Thoracic aorta (tissue), 2 donors: ENCODE measurements at places on chromosomes 4 and X.

DNA sequence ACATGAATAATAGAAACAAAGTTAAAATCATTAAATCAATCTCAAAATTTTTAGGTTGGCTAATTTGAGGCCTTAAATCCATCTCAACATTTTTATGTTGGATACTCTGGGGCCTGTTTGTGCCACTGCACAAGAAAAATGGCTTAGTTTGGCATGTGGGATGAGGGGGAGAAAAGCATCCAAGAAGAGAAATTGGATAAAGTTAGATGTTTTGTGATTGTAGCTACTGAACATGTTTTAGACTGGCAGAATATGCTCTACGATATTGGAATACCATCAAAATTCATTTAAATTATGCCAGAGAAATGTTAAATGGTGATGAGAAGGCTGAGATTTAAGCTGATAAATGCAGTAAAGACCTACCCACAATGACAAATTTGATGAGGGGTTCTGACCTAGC is 376.9 kb downstream of the CXXC4 start:
- H3K4me3 ChIP-seq = no peak overlapping the region
- H3K36me3 ChIP-seq = no peaks in the 10 kb centered on the region
- no peak overlapping the region for H3K27ac ChIP-seq
- no peaks in the 10 kb centered on the region for H3K4me1 ChIP-seq
- H3K27me3 ChIP-seq = no peaks in the 10 kb centered on the region

GRCh38 chrX:489820-490219 is 103.1 kb upstream of the PPP2R3B start:
- no peaks in the 10 kb centered on the region for H3K36me3 ChIP-seq
- DNase-seq = no peak
- no peak overlapping the region for H3K4me3 ChIP-seq
- no peak overlapping the region for H3K27ac ChIP-seq

DNA sequence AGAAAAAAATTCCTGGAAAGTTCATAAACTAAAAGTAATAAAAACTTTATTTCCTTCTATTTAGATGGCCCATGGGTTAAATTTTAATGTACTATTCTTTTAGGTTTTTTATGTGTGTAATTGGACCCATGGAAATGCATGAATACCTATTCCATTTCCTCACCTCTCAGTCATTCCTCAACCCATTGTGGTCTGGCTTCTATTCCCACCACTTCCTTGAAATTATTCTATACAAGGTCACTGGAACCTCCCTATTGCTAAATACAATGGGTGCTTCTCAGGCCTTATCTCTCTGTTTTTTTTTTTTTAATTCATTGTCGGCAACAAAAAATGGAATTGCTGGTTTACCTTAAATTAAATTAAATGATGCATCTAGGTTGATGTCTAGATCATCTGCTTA is 17.2 kb downstream of the SLC39A8 start:
- DNase-seq = no peak
- H3K4me3 ChIP-seq = no peak overlapping the region
- H3K27me3 ChIP-seq = no peaks in the 10 kb centered on the region
- no peaks in the 10 kb centered on the region for H3K36me3 ChIP-seq
- H3K27ac ChIP-seq = no peak overlapping the region
- no peaks in the 10 kb centered on the region for H3K4me1 ChIP-seq

DNA sequence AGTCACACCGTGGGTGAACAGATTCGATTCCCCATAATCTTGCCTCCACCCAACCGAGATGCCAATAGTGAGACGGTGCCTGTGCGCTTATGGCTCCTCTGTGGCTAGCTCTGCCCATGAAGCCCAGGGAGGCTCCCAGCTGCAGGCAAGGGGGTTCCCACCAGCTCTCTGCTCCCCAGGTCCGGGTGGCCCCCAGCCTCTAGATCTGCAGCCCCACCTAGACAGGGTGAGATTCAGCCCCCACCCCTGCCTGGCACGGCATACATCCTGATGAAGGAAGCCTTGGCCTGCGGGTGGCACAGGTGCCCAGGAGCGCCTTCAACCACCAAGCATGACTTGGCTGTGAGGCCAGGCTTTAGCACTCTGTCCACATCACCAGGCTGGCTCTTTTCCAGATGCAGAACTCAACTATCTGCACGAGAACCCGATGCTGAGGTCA is 40.6 kb downstream of the WDR1 start:
- DNase-seq = no peak
- peaks cover 78% of the 10 kb centered on the region for H3K36me3 ChIP-seq
- H3K27ac ChIP-seq = no peak overlapping the region
- H3K4me3 ChIP-seq = no peak overlapping the region
- H3K4me1 ChIP-seq = no peaks in the 10 kb centered on the region
- H3K27me3 ChIP-seq = no peaks in the 10 kb centered on the region

GRCh38 chr4:16642897-16643296 is 255.5 kb downstream of the LDB2 start:
- no peak overlapping the region for H3K27ac ChIP-seq
- no peaks in the 10 kb centered on the region for H3K36me3 ChIP-seq
- H3K27me3 ChIP-seq = no peaks in the 10 kb centered on the region
- no peak overlapping the region for H3K4me3 ChIP-seq
- no peaks in the 10 kb centered on the region for H3K4me1 ChIP-seq

GRCh38 chrX:39477762-39478120 is 620.0 kb downstream of the BCOR start:
- H3K36me3 ChIP-seq = no peaks in the 10 kb centered on the region
- no peaks in the 10 kb centered on the region for H3K4me1 ChIP-seq
- H3K27me3 ChIP-seq = no peaks in the 10 kb centered on the region

- H3K36me3 ChIP-seq = no peaks in the 10 kb centered on the region
- no peak overlapping the region for H3K4me3 ChIP-seq
- H3K27ac ChIP-seq = no peak overlapping the region
- DNase-seq = no peak
- H3K27me3 ChIP-seq = no peaks in the 10 kb centered on the region
- H3K4me1 ChIP-seq = no peaks in the 10 kb centered on the region
Observed at GRCh38 chrX:112163906-112164305, 81.3 kb upstream of the TRPC5 start.

- H3K4me1 ChIP-seq = peaks cover 25% of the 10 kb centered on the region
- no peaks in the 10 kb centered on the region for H3K36me3 ChIP-seq
- H3K4me3 ChIP-seq = peak overlapping the region; percentile 78
- no peak for DNase-seq
- no peaks in the 10 kb centered on the region for H3K27me3 ChIP-seq
- H3K27ac ChIP-seq = no peak overlapping the region
Observed at GRCh38 chrX:40145923-40146261, 48.1 kb upstream of the BCOR start.

GRCh38 chr4:66750273-66750672 is 795.0 kb downstream of the CENPC start:
- H3K4me3 ChIP-seq = no peak overlapping the region
- H3K36me3 ChIP-seq = no peaks in the 10 kb centered on the region
- no peak overlapping the region for H3K27ac ChIP-seq
- H3K27me3 ChIP-seq = no peaks in the 10 kb centered on the region

DNA sequence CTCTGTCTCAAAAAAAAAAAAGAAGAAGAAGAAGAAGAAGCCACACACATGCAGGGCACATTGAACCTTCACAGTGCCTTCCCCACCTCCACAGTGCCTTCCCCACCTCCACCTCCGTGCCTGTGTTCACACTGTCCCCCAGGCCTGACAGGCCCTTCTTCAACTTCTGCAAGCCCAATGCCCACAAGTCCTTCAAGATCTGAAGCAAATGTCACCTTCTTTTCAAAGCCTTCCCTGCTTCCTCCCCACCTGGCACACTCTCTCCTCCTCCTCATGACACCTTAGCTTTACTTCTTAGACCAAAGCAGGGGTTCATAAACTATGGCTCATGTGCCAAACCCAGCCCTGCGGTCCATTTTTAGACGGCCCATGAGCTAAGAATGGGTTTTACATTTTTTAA is 19.9 kb downstream of the ELF4 start:
- no peaks in the 10 kb centered on the region for H3K36me3 ChIP-seq
- DNase-seq = no peak
- no peak overlapping the region for H3K4me3 ChIP-seq
- H3K4me1 ChIP-seq = no peaks in the 10 kb centered on the region
- H3K27me3 ChIP-seq = no peaks in the 10 kb centered on the region
- H3K27ac ChIP-seq = no peak overlapping the region

DNA sequence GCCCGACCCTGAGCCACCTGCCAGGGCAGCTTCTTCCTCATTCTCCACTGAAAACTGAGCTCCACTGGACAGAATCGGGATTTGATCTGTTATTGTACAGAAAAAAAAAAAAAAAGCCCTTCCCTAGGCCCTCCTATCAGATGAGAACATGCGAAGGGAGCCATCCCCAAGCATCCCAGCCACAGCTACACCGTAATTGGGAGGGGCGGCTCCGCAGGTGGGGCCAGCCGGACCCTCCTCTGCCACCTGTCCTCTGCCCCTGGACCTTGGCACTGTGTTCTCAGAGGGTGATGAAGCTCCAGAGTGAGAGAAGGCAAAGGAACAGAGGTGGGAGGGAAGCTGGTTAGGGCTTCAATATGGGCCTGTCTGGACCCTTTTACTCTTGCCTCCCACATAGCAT is 240.0 kb upstream of the PSAPL1 start:
- no peaks in the 10 kb centered on the region for H3K27me3 ChIP-seq
- no peaks in the 10 kb centered on the region for H3K4me1 ChIP-seq
- H3K36me3 ChIP-seq = no peaks in the 10 kb centered on the region

GRCh38 chrX:7170898-7171297 is 22.9 kb upstream of the PUDP start:
- no peak overlapping the region for H3K4me3 ChIP-seq
- no peaks in the 10 kb centered on the region for H3K4me1 ChIP-seq
- DNase-seq = no peak

GRCh38 chrX:83326539-83326938 is 181.6 kb upstream of the POU3F4 start:
- no peak overlapping the region for H3K27ac ChIP-seq
- H3K36me3 ChIP-seq = no peaks in the 10 kb centered on the region
- no peaks in the 10 kb centered on the region for H3K27me3 ChIP-seq

- H3K27me3 ChIP-seq = no peaks in the 10 kb centered on the region
- DNase-seq = no peak
- no peaks in the 10 kb centered on the region for H3K36me3 ChIP-seq
- H3K27ac ChIP-seq = peak overlapping the region; percentile 49
- H3K4me1 ChIP-seq = no peaks in the 10 kb centered on the region
- H3K4me3 ChIP-seq = no peak overlapping the region
Observed at GRCh38 chrX:39898147-39898546, 199.6 kb downstream of the BCOR start.

- DNase-seq = no peak
- no peaks in the 10 kb centered on the region for H3K4me1 ChIP-seq
- no peaks in the 10 kb centered on the region for H3K27me3 ChIP-seq
- no peaks in the 10 kb centered on the region for H3K36me3 ChIP-seq
- no peak overlapping the region for H3K27ac ChIP-seq
Observed at GRCh38 chr4:88320780-88321373, 36.5 kb upstream of the PPM1K start.

GRCh38 chr4:17941731-17942130 is 79.8 kb downstream of the LCORL start:
- no peaks in the 10 kb centered on the region for H3K36me3 ChIP-seq
- H3K4me1 ChIP-seq = no peaks in the 10 kb centered on the region
- H3K27ac ChIP-seq = no peak overlapping the region

GRCh38 chrX:9587642-9588041 is 122.8 kb downstream of the TBL1X start:
- H3K4me3 ChIP-seq = no peak overlapping the region
- DNase-seq = no peak
- no peaks in the 10 kb centered on the region for H3K4me1 ChIP-seq
- no peaks in the 10 kb centered on the region for H3K27me3 ChIP-seq
- no peaks in the 10 kb centered on the region for H3K36me3 ChIP-seq

- H3K4me1 ChIP-seq = no peaks in the 10 kb centered on the region
- H3K27ac ChIP-seq = no peak overlapping the region
- no peaks in the 10 kb centered on the region for H3K27me3 ChIP-seq
Observed at GRCh38 chr4:10716163-10716562, 31.6 kb upstream of the CLNK start.

- no peaks in the 10 kb centered on the region for H3K27me3 ChIP-seq
- H3K4me1 ChIP-seq = no peaks in the 10 kb centered on the region
- H3K36me3 ChIP-seq = peaks cover 49% of the 10 kb centered on the region
- DNase-seq = peak; percentile 1
Observed at GRCh38 chr4:2927016-2927695, 36.0 kb downstream of the NOP14 start.

DNA sequence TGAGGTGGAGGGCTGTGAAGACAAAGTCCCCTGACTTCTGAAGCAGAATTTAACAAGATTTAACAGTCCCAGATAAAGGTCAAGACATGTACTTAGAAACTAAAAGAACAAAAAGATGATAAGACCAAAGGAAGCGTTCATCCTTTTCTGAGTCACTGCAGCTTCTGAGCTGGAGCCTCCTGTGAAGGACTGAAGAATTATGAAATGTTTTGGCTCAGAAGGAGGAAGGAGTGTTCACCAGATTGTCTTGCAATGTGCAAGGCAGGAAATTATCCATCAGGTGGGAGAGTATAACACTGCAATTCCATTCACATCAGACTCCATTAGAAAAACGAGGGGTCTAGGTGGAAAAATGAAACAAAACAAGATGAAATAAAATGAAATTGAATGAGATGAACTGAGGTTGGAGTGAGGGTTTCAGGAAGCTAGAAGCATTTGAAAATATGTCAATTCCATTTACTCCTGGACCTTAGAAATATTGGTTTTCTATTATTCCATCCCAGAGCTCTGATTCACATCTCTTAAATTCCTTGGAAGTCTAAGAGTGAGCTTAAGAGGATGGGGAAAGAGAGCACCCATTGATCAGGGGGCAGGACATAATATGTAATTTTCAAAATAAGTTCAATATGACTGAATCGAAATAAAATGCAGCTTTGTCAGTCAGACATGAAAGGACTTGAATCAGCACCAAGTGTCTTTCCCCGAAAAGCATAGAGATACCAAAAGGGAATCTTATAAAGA is 186.1 kb upstream of the LNX1 start:
- H3K4me1 ChIP-seq = no peaks in the 10 kb centered on the region
- H3K36me3 ChIP-seq = no peaks in the 10 kb centered on the region
- no peak overlapping the region for H3K27ac ChIP-seq
- DNase-seq = no peak
- no peak overlapping the region for H3K4me3 ChIP-seq
- no peaks in the 10 kb centered on the region for H3K27me3 ChIP-seq

DNA sequence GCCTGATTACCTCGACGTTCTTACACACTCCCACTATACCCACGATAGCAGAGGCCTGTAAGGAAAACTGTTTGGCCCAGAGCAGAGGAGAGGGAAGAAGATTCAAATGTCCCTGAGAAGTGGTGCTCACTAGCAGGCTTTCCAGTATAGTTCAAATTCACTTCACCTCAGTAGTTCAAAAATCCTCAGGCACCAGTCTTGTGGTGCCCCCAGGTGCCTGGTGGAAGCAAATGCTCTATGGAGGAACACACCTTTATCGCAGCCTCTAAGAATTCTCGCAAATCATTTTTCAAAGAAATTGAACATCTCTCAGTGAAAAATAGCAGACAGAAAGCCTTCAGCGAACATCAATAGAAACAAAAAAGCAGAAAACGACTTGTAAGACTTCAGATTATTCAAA is 12.2 kb upstream of the MTMR1 start:
- no peak for DNase-seq
- H3K4me3 ChIP-seq = no peak overlapping the region
- H3K27me3 ChIP-seq = no peaks in the 10 kb centered on the region
- H3K36me3 ChIP-seq = no peaks in the 10 kb centered on the region

DNA sequence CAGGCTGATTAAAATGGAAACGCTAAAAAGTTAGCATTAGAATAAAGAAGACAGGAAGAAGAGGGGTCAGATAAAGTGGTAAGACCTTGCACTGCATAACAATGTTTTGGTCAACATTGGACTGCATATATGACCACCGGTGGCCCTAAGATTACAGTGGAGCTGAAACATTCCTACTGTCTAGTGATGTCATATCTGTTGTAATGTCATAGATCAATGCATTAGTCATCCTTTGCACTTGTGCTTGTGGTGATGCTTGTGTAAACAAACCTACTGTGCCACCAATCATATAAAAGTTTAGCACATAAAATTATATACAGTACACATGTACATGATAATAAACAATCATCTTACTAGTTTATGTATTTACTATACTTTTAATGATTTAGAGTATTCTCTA is 73.0 kb downstream of the TMEM165 start:
- no peak overlapping the region for H3K4me3 ChIP-seq
- DNase-seq = no peak
- no peaks in the 10 kb centered on the region for H3K27me3 ChIP-seq
- H3K27ac ChIP-seq = no peak overlapping the region
